ENCODE measurements at places on chromosomes 1 and 21.
A peak's percentile ranks its signal among the peaks of the same experiment; 100 is the strongest.

- H3K27ac ChIP-seq, result no peak overlapping the region
- H3K36me3 ChIP-seq, result no peaks in the 10 kb centered on the region
- no peaks in the 10 kb centered on the region for H3K4me1 ChIP-seq
- no peak for DNase-seq
- H3K27me3 ChIP-seq, result no peaks in the 10 kb centered on the region
These were observed 9.5 kb downstream of the FCER1A start for GRCh38 chr1:159311679-159312078.

- DNase-seq, result no peak
- H3K36me3 ChIP-seq, result peaks cover 5% of the 10 kb centered on the region
- no peaks in the 10 kb centered on the region for H3K4me1 ChIP-seq
- H3K27me3 ChIP-seq, result peaks cover 49% of the 10 kb centered on the region
- no peak overlapping the region for H3K4me3 ChIP-seq
- no peak overlapping the region for H3K27ac ChIP-seq
These were observed 4.1 kb upstream of the TFAP2E start for GRCh38 chr1:35568975-35569395.

GRCh38 chr1:193581341-193581740 is 394.9 kb upstream of the B3GALT2 start:
- H3K27ac ChIP-seq, result no peak overlapping the region
- no peaks in the 10 kb centered on the region for H3K4me1 ChIP-seq
- DNase-seq, result no peak
- no peaks in the 10 kb centered on the region for H3K36me3 ChIP-seq

GRCh38 chr1:53376742-53377437 is 49.0 kb upstream of the LRP8 start:
- peak; percentile 36 for DNase-seq
- H3K4me3 ChIP-seq, result no peak overlapping the region
- peaks cover 10% of the 10 kb centered on the region for H3K4me1 ChIP-seq

DNA sequence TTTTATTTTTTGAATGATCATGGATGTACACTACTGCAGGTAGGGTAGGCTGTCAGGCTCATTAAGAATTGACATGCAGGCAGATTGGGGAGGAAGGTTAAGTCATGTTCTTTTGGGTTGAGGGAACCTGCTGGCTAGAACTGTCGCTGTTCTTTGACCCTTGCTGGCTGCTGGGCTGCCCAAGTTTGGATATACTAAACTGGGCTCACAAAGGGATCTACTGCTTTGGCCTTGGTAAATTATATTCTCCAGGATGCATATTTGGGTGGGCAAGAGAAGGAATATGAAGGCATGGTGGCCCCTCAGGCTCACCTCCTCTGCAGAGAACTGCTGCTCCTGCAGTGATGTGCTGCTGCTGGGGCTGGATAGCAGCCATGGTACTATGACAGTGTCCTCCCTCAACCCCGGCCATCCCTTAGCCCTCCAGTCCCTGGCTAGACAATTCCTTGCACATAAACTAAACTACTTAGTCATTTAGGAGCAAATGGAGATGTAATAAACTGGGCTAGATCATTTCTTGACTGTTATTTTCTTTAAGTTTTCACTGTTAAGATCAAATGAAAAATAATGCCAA is 6.1 kb downstream of the ATP1A1 start:
- peak overlapping the region; percentile 10 for H3K27ac ChIP-seq
- peaks cover 77% of the 10 kb centered on the region for H3K4me1 ChIP-seq
- H3K4me3 ChIP-seq, result peak overlapping the region; percentile 60
- no peaks in the 10 kb centered on the region for H3K27me3 ChIP-seq
- DNase-seq, result no peak

- peaks cover 14% of the 10 kb centered on the region for H3K4me1 ChIP-seq
- no peak overlapping the region for H3K4me3 ChIP-seq
- no peak overlapping the region for H3K27ac ChIP-seq
- H3K27me3 ChIP-seq, result peaks cover 7% of the 10 kb centered on the region
These were observed 59.3 kb upstream of the C1orf174 start for GRCh38 chr1:3959361-3959760.

All from type B pancreatic cell (in vitro differentiated cells).